ENCODE measurements at places on chromosomes 5 and 9.

GRCh38 chr9:130117816-130118632, 54.2 kb upstream of the NCS1 start:
- no peak for DNase-seq

- DNase-seq: no peak
These were observed 2.9 kb upstream of the FNBP1 start for GRCh38 chr9:130045725-130046450.

- DNase-seq: no peak
These were observed 143.1 kb downstream of the TTC39B start for GRCh38 chr9:15163931-15164330.

DNA sequence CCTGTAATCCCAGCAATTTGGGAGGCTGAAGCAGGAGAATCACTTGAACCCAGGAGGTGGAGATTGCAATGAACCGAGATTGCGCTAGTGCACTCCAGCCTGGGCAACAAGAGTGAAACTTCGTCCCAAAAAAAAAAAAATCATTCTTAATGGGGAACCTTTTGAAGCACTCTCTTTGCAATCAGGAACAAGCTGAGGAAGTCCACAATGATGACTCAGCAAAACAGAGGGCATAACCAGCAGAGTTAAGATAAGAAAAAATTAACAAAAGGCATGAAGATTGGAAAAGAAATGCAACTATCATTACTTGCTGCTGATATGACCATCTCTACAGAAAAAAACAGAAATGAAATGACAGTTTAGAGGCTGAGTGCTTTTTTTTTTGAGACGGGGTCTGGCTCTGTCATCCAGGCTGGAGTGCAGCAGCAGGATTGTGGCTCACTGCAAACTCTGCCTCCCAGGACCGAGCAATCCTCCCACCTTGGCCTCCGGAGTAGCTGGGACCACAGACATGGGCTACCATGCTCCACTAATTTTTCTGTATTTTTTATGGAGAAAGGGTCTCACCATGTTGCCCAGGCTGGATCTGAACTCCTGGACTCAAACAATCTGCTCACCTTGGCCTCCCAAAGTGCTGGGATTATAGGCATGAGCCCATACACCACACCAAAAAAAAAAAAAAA, 88.0 kb downstream of the FNBP1 start:
- DNase-seq: no peak

DNA sequence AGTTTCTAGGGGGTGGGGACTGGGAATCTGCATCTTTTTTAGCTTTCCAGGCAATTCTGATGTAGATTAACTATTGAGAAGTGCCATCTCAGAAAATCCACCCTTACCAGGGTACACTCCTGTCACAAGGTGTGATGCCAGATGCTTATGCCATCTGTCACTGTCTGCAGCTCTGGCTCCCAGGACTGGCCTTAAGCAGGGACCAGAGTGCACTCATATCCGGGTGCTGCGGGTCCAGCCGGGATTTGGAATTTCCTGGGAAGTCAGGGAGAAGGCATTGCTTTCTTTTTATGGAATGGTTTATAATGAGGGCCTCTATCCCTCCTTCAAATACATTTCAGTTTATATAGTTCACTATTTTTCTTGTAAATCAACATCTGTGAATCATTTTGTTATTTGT, 92.6 kb downstream of the TMEM174 start:
- DNase-seq: no peak
